ENCODE measurements at places on chromosomes 4 and X.

DNA sequence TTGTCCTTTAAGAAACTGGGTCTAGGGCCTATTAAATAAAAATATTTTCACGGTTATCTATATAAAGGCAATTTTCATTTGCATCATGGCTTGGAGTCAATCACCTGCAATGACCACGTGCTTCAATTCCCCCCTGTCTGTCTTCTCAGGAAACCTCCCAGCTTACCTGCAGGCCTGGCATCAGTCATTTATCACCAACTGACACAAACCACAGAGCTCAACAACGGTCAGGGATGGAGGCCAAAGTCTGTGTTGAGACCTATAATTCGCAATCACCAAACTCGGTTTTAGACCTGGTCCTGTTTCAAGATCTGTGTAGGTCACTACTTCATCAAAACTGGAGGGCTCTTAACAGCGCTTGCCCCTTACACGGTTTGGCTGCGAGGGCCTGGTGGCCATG is 1.9 kb downstream of the SLC9A7 start:
- DNase-seq: no peak

DNA sequence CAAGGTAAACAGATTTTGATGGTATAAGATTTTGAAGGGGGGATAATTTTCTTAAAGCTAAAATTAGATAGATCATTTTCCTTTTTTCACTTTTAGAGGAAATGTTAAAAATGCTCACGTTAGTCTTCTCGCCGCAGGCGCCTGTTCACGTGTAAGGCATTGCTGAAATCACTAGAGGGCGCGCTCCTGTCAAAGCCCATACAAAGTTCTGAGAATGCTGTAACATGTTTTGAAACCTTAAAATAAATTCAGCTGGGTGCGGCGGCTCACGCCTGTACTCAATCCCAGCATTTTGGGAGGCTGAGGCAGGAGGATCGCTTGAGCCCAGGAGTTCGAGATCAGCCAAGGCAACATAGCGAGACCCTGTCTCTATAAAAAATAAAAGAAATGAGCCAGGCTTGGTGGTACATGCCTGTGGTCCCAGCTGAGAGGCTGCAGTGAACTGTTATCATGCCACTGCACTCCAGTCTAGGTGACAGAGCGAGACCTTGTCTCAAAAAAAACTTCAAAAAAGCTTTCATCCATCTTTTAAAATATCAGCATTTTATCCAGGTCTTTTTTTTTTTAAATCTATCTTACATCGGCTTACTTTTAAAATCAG is 138.0 kb downstream of the RBMX2 start:
- DNase-seq: peak; percentile 21

DNA sequence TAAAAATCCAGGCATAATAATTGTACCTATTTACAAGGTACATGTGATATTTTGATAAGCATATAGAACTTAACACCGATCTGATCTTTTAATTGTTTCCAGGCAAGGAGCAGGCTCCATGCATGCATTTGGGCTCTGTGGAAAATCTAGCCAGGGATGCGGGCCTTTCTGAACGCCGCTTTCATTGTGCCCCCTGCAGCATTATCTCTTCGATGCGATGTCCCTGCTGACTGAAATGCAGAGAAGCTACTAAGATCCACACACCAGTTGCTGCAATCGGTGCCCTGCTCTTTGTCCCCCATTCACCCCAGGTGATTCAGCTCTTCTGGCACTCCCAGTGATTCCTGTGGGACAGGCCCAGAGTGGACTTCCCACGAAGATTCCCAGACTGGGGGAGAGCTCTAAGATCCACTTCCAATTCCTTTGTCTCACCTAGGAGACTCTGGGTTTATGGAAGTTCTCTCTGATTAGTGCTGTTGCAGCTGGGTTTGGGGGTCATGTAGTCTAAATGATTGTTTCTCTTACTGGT is 254.3 kb upstream of the AGA start:
- DNase-seq: no peak

DNA sequence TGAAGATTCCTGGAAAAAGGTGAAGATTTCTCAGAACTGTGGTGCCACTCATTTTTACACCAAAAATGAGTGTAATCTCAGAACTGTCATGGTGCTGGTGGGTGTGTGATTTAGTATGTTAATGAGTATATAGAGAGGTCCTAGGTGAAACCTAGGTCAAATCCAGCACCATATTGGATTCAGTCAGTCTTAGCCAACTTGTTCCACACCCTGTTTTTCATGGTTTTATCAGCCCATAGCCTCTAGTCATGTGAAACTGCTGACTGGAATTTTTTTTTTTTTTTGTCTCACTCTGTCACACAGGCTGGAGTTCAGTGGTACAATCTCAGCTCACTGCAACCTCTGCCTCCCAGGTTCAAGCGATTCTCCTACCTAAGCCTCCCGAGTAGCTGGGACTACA is 58.0 kb downstream of the LAS1L start:
- no peak for DNase-seq

- no peak for DNase-seq
Measured at GRCh38 chr4:143597276-143597675, 83.8 kb downstream of the SMARCA5 start.

GRCh38 chr4:27007507-27007906 is 146.9 kb downstream of the STIM2 start:
- no peak for DNase-seq

- DNase-seq: no peak
Measured at GRCh38 chr4:3709846-3710441, 56.2 kb upstream of the ADRA2C start.

GRCh38 chr4:163875327-163875726 is 380.8 kb downstream of the TMA16 start:
- DNase-seq: no peak

DNA sequence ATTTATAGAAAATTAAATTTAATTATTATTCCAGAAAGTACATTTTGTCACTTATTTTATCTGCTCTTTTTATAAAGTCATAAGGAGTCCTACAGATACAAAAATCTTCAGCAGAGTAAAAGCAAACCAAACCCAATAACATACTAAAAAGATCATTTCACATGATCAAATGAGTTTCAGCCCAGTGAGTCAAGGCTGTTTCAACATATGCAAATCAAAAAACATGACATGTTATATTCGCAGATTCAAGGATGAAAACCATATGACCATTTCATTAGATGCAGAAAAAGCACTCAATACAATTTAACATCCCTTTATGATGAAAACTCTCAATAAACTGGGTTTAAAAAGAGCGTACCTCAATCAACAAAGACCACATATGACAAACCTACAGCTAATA is 214.3 kb downstream of the FAT4 start:
- DNase-seq: no peak

DNA sequence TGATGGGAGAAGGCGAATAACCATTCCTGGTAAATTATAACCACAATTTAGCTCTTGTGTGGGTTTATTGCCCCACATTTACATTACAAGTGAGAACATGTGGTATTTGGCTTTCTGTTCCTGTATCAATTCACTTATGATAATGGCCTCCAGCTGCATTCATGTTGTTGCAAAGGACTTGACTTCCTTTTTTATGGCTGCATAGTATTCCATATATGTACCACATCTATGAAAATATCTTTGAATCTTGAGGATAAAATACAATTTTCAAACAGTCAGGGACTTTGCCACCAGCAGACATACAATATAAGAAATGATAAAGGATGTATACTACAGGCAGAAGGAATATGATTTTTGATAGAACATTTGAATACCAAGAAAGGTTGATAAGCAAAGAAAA is 27.3 kb downstream of the RAP2C start:
- DNase-seq: no peak

DNA sequence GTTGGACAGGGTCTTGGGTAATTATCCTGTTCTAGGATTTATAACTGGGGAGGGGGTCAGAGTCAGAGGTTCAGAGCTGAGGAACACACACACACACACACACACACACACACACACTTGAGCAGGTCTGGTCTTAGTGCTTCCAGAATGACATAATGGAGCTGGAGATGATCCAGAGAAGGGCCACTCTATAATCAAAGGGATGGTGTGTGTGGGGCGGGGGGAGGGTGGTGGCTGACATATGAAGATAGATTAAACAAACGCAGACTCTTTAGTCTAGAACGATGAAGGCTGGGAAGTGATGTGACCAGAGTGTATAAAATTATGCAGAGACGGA is 434 bp upstream of the TMEM255A start:
- DNase-seq: no peak

GRCh38 chrX:74449322-74449936 is 28.1 kb downstream of the SLC16A2 start:
- no peak for DNase-seq

- no peak for DNase-seq
Measured at GRCh38 chr4:10098780-10099160, 17.8 kb downstream of the WDR1 start.

DNA sequence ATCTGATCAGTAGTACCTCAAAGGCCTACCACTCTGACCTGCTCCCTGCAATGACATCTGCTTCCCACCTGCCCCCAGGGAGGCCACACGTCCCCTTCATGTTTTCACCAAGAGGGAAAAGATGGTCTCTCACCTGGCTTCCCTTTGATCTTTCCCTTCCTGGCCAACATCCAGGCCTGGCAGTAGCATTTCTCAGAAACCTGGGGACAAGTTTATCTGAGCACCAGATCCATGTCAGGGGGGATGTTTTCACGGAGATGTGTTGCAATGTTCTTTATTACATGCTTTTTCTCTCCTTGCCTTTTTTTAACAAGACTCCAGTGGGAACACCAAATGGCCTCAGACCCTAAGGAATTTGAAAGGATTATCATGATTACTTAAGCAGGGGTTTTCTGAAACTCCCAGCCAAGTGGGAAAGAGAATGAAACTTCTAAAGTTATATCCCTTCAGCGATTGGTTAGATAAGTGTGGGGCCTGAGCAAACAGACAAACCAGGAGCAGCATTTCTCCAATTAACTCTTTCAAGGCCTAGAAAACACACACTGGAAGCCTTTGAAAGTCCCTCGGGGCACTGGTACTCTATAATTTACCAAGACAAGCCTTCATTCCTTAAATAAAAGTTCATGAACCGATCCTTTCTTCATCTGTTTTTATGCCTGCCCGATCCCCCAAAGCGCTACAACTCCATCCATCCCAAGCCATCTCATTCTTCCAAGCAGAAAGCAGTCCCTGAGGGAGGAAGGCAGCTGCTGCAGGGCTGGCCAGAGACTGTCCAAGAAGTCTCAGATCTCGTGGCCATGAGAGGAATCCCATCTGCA is 94.1 kb downstream of the BCOR start:
- DNase-seq: no peak

GRCh38 chrX:118182025-118182424 is 65.4 kb upstream of the KLHL13 start:
- DNase-seq: no peak

DNA sequence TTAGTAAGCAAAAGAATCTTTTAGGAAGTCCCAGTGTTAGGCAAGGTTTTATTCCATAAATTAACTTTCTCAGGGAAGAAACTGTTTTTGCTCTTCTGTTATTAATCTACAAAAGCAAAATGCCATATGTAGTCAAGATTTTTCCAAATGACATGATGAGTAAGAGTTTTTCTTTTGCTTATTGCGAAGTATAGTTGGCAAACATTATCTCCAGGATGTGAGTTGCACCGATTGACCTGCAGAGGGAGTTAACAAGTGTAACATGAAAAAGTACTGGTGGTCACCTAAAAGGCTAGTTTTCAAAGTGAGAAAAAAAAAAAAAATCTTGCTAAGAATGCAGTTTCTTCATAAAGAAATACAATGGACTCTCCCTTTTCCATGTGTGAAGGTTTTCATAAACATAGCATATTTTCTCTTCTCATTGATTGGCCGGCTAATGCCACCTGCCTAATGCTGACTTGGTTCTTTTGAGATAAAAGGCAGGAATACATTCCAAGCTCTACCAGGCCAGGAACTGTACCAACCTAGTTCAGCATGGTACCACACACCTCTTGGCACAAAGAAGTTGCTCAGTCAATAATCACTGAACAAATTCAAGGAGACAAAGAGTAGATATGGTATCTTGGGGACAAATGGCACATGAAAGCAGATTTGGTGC is 100.2 kb downstream of the LNX1 start:
- DNase-seq: no peak

DNA sequence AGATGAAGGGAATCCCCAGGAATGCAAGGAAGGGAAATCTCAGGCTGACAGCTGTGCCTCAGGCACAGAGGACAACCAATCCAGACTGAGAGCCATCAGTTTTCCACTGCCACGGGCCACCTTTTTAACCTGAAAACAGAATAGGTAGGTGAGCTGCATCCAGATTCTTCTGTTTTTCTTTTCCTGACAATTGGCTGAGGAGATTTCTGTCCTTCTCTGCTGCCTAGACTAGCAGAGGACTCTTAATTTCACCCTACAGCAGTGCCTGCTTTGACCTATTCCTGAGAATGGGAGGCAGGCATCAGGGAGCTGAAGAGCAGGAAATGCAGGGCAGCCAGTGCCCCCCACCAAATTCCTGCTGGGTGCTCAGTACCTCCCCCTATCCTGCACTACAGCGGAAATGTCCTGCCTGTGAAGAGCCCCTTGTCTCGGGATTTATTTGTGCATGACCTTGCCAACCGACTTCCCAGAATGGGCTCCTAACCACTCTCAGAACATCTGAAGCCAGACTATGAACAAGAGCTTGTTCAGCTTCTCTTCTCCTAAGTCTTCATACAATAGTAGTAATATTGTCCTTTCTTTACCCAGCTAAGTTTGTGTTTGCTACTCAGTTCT is 65.1 kb downstream of the CASK start:
- no peak for DNase-seq

- DNase-seq: peak; percentile 27
Measured at GRCh38 chrX:48648336-48648751, 35.3 kb upstream of the WAS start.

- no peak for DNase-seq
Measured at GRCh38 chr4:1099684-1100335, 13.6 kb downstream of the RNF212 start.

- no peak for DNase-seq
Measured at GRCh38 chr4:20276848-20277247, 25.1 kb downstream of the SLIT2 start.

DNA sequence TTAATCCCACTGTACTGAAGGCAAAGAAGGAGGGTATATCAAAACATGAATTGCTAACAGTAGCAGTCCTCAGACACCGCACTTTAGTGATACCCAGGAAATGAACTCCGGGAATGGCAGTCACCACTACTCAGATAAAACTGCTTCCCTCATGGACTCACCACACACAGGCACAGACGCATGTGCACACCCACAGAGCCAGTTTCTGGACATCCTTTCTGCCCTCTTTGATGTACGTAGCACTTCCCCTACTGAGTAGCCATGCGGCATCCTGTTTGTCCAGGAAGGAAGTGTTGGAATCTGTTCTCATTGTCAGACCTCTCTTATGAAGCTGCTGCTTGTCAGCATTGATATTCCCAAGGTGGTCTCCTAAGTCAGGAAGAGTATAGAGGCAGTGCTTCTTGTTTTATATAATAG is 95.7 kb downstream of the DCLK2 start:
- DNase-seq: no peak
